ENCODE measurements at places on chromosomes 7 and 10.

DNA sequence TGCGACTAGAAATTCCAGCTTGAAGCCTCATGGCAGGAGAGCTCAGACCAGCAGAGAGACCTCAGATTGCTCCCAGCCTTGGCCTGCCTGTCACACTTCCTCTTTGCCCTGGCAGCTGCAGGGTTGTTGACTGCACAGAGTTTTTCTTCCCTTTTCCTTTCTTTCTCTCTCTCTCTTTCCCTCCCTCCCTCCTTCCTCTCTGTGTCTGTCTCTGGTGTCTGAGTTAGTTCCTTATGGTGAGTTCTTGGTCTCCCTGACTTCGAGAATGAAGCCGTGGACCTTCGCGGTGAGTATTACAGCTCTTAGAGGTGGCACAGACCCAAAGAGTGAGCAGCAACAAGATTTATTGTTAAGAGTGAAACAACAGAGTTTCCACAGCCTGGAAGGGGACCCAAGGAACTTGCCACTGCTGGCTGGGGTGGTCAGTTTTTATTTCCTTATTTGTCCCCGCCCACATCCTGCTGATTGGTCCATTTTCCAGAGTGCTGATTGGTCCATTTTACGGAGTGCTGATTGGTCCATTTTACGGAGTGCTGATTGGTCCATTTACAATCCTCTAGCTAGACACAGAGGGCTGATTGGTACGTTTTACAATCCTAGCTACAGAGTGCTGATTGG lies 266.3 kb downstream of the RPS24 start:
- no peak for DNase-seq

DNA sequence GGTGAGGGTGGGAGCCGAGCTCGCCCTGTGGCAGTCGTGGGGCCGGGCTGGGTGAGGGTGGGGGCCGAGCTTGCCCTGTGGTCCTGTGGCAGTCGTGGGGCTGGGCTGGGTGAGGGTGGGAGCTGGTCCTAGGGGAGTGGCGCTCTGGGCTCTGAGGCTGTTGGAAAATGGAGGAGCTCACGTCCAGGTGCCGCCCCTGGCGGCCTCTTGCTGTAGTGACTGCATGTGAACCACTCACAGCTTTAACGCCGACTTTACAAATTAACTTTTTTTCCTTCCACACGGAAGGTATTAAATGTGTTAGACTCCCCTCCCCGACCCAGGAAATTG lies 312.6 kb downstream of the WDR37 start:
- no peak for DNase-seq

DNA sequence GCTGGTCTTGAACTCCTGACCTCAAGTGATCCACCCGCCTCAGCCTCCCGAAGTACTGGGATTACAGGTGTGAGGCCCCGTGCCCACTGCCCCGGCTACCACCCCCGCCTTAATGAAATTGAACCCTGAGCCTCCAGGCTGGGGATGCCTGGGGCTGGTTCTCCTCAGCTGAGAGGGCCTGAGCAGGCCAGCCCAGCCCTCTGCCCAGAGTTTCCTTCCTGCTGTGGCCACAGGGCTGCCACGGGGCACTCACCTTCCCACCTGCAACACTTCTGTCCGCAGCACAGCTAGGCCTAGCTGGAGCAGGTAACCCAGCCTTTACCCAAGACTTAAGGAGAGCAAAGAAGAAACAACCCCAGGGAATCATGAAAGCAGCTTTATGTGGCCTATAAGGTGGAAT lies 78.1 kb upstream of the ANLN start:
- DNase-seq = no peak

GRCh38 chr7:66728571-66728970 lies 12.0 kb upstream of the RABGEF1 start:
- no peak for DNase-seq

GRCh38 chr7:105097619-105098018 lies 83.6 kb downstream of the KMT2E start:
- DNase-seq = no peak

DNA sequence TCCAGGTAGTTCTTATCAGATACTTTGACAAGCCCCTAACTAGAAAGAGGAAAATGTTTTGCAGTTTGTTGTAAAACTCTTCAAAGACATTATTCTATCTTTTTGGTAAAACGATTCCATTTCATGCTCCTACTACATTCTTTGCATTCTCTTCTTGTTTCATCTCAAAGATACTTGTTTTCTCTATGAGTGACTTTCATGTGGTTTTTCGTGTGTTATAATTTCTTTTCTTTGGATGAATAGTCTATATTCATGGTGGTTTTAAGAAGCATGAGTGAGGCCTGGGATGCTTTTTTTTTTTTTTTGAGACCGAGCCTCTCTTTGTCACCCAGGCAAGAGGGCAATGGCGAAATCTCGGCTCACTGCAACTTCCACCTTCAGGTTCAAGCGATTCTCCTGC lies 292.5 kb upstream of the LYZL1 start:
- no peak for DNase-seq

GRCh38 chr7:149153346-149153745 lies 6.1 kb downstream of the ZNF398 start:
- DNase-seq = no peak

DNA sequence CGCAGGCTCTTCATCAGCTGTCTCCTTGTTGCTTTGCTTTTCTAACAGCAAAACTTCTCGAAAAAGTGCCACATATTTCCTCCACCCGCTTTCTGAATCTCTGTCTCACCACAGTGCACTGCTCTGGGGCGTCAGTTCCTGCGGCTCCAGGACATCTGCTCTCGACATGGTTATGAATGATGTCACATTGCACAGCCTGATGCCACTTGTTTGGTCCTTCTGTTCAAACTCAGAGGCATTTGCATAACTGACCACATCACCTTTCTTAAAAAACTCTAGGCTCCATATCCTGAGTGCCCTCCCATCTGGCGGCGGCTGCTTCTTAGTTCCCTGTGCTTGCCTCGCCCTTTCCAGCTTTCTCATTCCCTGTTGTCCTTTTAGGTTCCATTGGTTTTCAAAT lies 469.3 kb upstream of the COBL start:
- DNase-seq = no peak

DNA sequence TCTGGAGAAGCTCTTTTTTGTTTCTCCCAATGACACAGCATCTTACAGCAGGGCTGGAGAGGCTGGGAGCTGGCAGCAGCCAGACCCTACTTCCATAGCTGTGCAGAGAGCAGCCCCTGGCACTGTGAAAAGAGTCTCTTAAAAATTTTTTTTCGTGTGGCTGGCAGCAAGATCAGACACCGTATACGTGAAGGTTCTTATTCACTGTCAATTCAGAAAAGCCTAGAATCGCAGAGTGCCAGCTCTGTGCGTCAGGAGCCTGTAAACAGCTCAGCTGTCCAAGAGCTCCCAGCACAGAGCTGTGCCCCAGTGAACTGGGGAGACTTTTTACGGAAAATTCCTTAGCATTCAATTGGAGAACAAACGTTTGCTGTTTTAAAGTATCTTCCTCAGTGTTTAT lies 6.5 kb downstream of the BAG3 start:
- DNase-seq = no peak

DNA sequence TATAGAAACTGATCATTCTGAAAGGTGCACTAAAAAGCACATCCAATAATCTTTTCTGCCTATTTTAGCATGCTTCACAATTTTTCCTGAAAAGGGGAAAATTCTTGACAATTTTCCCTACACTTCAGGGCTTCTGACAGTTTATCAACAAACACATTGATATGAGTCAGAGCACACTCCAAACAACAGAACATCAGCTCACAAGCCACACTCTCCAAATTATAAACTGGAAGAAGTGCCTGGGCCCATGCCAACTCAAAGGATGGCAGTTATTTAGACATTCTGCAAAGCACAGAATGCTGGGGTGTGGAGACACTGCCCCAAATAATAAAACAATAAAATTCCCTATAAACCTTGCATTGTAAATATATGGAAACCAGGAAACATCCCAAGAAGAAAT lies 90.8 kb downstream of the ELAPOR2 start:
- DNase-seq = no peak

- no peak for DNase-seq
Measured at GRCh38 chr7:151058781-151059366, 515 bp upstream of the SLC4A2 start.

DNA sequence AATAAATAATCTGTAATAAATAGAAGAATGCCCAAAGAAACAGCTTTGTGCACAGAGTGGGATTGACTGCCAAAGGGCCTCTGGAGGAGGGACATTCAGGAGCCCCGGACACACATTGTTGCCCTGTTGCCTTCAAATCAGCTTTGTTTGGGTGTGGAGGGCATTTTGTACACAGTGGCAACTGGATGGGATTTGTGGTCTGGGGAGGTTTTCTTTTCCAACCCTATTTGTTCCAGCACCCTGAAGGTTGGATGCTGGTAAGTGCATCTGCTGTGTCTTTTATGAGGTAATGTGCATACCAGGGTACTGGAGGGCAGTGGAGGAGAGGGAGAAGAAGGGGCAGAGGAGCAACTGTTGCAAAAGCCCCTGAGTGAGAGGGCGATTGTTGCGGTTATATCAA lies 6.3 kb downstream of the LRMDA start:
- no peak for DNase-seq

DNA sequence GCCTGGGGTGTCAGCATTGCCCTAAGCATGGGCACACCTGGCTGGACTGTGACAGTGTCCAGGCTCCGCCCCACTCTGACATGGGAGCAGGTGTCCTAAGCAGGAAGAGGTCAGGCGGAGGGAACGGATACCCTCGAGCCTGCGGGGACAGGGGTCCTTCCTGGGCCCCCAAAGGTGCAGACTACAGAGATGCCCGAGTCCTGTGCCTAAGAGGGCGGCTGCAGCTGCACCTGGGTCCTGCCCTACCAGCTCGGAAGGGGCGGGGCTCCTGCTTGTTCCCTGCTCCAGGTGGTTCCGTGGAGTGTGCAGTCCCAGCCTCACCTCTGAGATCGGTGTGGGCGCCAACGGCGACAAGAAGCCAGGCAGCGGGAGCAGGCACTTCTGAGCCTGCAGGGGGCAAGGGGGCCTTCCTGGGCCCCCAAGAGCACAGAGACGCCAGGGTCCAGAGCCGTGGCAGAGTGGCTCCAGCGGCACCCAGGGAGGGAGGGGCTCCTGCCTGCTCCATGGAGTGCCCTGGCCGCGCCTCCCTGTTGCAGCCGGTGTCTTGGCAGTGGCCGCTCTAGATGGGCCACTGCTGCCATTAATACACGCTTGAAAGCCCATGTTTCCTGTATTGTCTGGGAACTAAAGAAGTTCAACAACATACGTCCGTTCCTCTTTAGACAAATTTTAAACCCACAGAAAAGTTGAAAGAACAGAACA lies 64.5 kb upstream of the CACNA2D1 start:
- no peak for DNase-seq

DNA sequence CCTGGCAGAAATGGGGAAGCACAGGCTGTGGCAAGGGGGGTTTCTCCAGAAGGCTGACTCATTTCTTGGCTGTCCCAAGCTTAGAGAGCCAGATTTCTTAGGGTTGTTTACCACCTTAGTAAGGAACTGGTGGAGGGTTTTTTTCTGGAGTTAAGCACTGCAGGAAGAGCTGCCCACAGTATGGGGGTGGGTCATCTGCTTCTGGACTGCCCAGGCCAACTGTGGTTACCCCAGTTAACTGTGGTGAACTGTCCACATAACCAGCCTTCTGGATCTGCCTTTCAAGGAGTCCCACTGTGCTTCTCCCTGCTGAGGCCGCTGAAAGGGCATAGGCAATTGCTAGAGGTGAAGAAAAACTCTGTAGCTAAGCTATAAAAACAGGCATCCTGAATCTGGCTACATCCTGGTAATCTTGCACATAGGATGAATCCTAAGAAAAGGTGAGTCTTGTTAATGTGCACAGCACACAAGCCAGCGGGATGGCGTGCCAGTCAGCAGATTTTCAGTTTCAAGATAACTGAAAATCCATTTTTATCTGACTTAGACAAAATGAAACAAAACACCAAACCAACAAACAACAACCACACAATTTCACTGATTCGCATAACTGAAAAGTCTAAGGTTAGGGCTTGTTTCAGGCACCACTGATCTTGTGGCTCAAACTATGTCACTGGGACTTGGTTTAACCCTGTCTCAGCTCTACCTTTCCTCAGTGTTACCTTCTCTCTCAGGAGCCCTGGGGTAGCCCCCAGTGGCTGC lies 21.6 kb upstream of the TSPAN33 start:
- DNase-seq = peak; percentile 9

- DNase-seq = no peak
Measured at GRCh38 chr7:7119729-7120128, 62.6 kb upstream of the C1GALT1 start.

GRCh38 chr7:70480927-70481569 lies 650.9 kb upstream of the GALNT17 start:
- no peak for DNase-seq

DNA sequence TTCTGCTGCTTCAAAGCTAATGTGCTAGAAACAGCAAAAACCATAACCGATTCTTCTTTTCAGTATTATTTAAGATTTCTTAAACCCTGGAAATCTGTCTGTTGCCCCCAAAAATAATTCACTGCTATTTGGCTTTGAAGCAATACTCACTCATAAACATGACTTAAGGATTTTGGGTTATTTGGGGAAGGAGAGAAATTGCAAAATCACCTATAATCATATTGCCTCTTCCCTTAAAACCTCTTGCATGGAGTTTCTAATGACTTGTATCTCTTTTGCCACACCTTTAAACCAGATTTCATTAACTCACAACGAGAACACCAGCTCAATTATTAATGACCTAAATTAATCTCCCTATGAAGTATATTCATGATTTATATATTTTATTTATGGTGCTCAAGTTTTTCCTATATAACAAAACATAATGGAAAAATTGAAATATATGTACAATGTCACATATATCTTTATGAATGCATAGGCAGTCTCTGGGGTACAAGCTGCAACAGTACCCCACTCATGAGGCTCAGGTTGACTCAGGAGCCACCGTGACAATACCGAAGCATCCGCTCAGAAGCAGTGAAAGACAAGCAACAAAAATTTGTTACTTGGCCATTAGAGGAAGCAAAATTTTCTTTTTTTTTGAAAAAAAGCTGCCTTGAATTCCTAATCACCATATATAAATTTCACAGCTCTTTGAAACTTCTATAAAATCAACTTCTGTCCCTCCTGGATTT lies 3.0 kb downstream of the NAMPT start:
- DNase-seq = no peak

- no peak for DNase-seq
Measured at GRCh38 chr10:93478873-93479272, 3.3 kb downstream of the MYOF start.

DNA sequence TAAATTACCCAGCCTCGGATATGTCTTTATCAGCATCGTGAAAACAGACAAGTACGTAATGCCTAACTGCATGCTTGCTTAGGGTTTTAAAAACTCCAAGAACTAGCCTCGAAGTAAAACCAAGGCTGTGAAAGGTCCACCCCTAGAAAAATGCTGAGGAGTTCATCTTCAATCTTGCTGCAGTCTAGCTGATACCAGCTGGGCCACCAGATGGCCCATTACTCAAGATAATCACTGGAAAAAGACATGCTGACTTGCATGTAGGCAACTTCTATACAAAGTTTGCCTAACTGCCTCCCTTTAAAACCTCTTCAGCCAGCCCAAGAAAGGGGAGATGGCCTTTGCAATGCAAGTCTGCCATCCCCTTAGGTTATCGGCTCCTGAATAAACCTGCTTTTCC lies 614.1 kb downstream of the GALNT17 start:
- DNase-seq = no peak

DNA sequence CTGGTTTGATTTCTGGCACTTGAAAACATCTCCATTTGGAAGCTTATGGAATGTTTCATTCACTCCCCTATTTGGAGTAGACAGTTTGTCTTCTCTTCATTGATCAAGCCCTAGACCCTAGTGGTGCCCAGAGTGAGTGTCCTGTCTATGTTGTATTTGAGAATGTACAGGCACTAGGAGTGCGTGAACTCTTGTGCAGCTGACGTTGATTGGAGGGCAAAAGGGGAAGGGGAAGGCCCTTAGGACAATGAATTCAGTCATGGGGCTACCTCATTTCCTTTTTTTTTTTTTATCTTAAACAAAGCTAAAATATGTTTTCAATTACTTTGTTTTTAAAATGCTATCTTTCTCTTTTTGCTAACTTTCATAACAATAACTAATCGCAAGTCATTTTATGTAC lies 66.5 kb downstream of the ADD3 start:
- DNase-seq = no peak

All from stimulated activated effector memory CD8-positive, alpha-beta T cell treated with anti-CD3 and anti-CD28 coated beads, Interleukin-12 subunit alpha, Interleukin-12 subunit beta, amount 100 ng/mL, for 72 hours (primary cell).